ENCODE measurements at places on chromosomes 7 and 10.

DNA sequence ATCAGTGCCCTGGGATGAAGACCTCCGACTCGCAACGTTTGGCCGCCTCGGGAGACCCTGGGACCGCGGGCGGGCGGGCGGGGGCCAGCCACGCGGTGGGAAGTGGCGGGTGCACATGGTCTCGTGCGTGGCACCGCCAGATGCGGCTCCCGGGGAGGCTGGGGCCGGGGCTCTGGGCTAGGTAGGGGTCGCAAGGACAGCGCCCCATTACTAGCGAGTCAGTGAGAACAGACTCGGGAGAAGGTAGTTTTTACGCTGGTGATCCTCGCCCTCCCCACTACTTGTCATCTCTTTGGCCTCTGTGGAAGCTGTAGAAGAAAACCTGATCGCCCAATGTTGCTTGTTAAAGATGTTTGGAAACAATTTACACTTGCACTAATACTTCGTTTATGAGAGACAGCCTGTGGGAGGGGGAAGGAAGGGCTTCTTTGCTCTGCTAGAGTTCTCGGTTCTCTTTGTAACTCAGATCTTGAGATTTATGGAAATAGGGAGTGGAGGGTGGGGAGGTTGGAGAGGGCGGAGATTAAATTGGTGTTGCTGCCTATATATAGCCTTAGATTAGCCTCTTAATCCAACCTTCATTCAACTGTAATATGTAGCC, 591 bp downstream of the BZW2 start:
- DNase-seq = no peak

GRCh38 chr10:64798297-64798696, 1277.1 kb downstream of the REEP3 start:
- DNase-seq = no peak

- DNase-seq = no peak
Observed at GRCh38 chr7:18849130-18849529, 268.3 kb downstream of the TWIST1 start.

DNA sequence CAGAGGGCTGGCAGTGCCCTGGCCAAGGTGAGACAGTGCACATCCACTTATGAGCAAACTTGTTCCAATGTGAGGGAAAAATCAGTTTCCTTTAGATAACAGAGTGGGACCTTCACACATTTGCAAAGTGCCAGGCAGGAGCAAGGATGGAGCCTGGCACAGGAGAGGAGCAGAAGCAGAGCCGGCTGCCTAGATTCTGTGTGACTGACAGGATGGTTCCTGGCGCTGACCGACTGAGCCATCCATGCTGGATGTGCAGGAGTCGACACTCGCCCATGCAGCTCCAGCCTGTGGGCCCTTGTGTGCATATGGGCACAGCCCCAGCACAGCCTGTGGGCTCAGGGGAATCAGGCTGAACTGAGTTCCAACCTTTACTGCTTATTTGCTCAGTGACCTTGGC, 346.5 kb downstream of the GRID1 start:
- DNase-seq = no peak

DNA sequence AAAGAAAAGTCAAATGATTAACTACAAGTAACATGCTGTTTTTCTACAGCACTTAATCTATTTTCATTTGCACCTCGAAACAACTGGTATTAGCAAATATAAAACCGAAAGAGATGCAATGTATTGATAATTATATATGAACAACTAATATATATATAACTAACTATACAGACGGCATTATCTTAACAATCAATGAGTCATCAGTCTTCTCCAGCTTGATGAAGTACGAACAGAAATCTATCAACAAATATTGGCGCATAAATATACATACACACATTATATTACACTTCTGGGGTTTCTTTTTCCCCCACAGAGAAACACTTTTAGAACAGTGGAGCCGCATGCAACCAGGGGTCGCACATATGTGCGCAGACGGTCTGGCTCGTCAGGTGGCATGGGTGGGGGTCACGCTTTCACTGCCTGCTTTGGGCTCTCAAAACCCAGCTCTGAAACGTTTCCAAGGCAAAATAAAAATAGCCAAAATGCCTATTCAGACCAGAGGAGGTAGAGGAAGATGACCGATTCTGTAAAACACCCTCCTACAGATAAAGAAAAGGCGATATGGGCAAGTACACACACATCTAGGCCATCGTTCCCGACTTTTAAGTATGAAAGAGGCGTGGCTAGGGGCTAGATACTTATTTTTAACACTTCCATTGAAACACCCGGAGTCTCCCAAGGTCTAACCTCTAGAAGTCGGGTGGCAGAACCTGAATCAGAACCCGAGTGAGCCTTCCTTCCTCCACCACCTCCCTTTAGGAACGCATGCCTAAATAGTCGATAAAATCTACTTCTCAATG, 1.7 kb downstream of the ARHGAP12 start:
- no peak for DNase-seq

DNA sequence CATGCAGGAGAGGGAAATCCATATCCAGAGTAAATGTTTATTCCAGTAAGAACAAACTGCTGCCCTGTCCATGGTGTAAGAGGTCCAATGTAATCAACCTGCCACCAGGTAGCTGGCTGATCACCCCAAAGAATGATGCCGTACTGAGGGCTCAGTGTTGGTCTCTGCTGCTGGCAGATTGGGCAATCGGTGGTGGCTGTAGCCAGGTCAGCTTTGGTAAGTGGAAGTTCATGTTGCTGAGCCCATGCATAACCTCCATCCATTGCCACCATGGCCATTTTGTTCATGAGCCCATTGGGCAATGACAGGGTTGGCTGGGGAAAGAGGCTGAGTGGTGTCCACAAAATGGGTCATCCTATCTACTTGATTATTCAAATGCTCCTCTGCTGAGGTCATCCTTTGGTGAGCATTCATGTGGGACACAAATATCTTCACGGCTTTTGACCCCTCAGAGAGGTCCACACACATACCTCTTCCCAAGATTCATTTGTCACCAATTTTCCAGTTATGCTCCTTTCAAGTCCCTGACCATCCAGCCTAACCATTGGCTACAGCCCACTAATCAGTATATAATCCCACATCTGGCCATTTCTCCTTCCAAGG, 23.3 kb upstream of the PAPSS2 start:
- no peak for DNase-seq
